AG08396 (cell line): ENCODE measurements at places on chromosomes 2 and 18.

- DNase-seq: no peak
Observed at GRCh38 chr2:1479346-1479745, 66.1 kb downstream of the TPO start.

DNA sequence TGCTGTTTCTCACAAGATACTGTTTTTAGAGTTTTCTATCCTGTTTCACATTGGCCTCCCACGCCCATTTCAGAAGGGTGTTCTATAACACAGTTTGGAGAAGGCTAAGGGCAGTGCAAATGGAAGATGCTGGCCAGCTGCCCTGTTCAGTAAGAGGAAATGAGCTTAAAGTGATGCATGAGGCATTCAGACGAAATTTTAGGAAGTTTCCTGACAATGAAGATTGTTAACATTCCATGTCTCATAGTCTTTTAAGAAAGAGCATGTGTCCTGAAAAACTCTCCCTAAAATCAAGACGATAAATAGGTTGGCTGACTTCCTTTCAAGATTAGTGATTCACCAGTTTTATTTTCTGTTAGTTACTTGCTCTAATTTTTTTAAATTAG is 484.2 kb upstream of the NRP2 start:
- peak; percentile 34 for DNase-seq

GRCh38 chr18:12694032-12694431 is 8.5 kb downstream of the CEP76 start:
- DNase-seq: no peak

GRCh38 chr2:51472783-51473182 is 440.9 kb upstream of the NRXN1 start:
- no peak for DNase-seq

DNA sequence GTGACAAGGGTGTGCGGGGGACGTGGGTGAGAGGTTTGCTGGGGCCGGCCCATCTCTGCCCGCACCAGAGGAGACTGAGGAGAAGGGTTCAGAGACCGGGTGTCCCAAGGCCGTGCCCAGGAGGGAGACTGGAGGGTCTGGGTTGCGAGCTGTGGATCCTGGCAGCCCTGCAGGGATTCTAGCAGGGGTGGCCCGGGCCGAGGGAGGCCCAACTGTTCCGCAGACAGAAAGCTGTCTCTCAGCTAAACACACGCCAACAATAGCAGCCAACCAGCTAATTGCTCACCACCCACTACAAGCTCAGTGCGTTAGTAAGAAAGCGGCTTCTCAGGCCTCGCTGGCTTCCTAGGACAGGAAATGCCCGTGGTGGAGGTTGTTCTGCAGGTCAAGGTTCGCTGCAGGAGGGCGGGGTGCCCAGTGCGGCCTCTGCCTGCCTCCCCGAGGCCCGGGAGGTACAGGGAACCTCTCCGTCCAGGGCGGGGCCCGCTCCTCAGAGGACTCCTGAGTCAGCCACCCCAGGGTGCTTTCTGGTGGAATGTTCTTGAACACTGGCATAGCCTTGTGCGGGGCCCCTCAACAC is 282.0 kb upstream of the PXDN start:
- DNase-seq: no peak

- DNase-seq: no peak
Observed at GRCh38 chr2:121524685-121525425, 5.8 kb upstream of the RNU4ATAC start.

DNA sequence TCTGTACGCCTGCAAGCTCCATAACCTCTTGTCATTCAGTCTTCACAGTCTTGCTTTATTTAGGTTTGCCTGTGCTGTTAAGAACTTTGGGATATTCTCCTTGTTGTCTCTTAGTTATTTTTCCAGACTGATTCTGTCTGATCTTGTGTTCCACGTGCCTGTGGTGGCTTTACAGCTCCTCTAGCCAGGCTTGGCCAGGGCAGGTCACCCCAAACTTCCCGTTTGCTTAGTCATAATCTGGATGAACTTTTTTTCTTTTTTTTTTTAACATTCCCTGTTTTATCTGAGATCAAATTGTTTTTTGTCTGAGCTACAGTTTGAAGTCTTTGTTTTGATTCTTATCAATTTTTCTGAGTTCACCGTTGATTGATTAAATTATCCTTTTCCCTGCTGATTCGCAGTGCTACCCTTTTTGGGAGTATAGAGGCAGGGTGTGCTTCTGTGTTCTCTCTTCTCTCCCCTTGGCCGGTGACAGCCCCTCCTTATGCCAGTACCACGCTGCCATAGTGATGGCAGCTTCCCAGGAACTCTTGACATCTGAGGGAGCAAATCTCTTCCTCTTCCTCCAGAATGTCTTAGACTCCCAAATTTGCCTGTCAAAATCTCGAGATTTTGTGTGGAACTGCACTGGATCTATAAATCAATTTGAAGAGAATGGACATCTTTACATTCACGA is 2.5 kb downstream of the SP100 start:
- DNase-seq: peak; percentile 61

GRCh38 chr2:28678944-28679343 is 72.7 kb upstream of the PPP1CB start:
- no peak for DNase-seq

GRCh38 chr18:23260926-23261590 is 125.8 kb downstream of the CABLES1 start:
- no peak for DNase-seq

- no peak for DNase-seq
Observed at GRCh38 chr18:23972453-23972852, 42.1 kb upstream of the TTC39C start.

GRCh38 chr18:51727780-51728179 is 530.3 kb upstream of the MEX3C start:
- DNase-seq: no peak

GRCh38 chr2:9657731-9658130 is 26.9 kb upstream of the YWHAQ start:
- no peak for DNase-seq

DNA sequence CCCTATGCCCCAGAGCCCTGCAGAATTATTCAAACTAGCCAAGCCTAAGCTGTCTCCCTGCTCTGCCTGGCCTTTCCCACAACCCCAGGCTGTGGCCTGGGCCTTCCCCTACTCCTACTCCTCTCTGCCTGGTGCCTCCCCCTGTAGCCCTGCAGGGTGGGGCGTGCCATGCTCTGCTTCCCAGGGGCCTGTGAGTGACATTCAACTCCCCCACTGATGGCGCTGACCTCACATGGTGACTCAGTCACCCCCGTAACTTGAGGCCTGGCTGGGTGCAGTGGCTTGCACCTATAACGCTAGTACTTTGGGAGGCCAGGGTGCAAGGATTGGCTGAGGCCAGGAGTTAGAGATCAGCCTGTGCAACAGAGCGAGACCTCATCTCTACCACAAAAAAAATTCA is 60.6 kb downstream of the KIF1A start:
- no peak for DNase-seq

DNA sequence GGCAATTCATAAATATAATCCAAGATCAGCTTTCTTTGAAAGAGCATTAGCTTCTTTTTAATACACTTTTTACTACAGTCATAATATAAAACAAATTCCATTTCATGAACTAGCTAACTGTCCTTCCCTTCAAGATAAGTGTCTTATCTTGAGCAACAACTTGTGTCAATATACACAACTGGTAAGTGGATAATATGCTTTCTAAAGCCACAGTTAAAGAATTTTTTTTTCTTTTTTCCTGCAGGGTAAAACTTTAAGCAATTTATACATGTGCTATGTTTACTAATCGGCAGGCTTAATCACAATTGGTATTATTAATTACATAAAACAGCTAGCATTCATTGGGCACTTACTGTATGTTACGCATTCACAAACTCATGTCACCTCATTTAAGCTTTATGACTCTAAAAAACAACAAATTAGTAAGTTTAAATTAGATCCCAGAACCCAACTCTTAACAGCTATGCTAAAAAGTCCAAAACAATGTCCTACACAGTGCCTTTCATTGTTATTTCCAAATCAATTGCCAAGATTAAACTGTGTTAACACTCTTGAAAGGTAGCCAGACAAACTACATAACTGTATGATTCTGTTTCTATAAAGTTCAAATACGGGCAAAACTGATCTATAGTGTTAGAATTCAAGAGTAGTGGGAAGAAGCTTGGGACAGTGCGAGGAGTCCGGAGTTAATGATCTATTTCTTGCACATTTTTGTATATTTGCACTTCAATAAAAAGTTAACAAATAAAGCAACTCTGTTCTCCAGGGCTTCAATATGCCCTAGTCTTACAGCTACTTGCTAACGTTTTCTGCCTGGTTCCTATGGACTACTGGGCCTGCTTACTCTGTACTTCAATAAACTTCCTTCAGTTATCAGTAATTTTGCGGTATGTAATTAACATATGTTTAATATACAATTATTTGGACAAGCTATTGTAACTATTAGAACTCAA is 6.0 kb downstream of the TXNL1 start:
- no peak for DNase-seq

GRCh38 chr2:8533923-8534322 is 147.9 kb upstream of the ID2 start:
- DNase-seq: no peak

- no peak for DNase-seq
Observed at GRCh38 chr2:239412905-239413603, 12.2 kb upstream of the HDAC4 start.

DNA sequence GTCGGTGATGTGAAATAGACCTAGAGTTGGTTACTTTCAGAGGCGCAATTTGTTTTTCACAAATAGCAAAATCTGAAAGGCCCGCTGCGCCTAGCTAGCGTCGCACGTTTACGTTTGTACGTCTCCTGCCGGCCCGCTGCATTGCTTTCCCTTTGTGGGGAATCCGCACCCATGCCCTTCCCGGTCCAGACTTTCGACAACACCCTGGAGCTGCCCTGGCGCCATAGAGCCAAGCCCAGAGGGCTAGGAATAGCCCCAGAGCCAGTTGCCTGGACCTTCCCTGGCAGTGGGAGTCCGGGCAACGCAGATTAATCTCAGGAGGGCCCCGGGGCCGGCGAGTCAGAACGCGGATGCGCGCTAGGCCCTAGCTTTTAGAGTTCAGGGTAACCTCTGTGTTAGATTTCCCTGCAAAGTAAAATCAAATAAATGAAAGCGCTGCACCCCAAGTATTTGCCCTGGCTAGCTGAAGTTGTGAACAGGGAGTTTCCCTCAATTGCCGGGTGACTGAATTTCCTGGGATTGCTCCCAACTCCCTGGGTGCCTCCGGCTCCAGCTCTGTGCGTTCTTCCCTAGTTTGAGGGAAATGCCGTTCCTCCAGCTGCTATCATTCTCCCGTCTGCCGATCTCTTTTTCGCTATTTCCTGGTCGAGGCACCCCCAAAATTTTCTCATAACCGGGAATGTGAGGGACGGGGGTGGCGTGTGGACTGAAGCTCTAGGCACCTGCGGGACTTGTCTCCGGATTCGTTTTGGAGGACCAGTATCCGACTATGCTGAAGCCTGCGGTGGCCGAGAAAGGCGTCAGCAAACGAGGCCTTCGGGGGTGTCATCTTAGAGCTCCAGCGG is 1.2 kb upstream of the EN1 start:
- no peak for DNase-seq

GRCh38 chr2:139946690-139947089 is 1166.5 kb upstream of the NXPH2 start:
- DNase-seq: no peak

DNA sequence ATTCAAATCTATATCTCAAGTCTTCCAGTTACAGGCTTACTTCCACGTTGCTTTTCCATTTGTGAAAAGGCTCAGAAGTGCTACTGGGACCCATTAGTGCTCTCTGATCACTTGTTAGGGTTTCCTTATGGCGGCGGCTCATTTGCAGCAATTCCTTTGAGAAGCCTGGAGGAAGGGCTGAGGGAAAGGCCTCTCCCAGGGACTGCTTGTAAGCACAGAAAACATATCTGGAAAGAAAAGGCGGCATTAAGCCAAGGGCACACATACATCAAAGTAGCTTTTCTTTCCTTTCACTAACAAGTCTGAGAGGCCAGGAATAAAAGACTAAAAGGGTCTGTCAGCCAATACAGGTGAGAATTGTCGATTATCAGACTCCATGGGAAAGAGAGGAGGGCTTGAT is 39.4 kb upstream of the ITGB6 start:
- DNase-seq: no peak
